Tibial nerve (tissue), 4 donors: ENCODE measurements at places on chromosomes 12 and 14.

DNA sequence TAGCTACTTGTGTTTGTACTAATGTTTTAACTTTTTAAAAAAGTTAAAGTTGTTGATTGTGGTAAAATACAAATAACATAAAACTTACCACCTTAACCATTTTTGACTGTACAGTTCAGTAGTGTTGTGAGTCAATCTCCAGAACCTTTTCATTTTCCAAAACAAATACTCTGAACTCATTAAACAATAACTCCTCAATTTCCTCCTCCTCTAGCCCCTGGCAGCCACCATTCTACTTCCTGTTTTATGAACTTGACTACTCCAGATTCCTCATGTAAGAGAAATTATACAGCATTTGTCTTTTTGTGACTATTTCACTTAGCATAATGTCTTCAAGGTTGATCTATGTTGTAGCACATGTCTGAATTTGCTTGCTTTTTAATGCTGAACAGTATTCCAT, 299.1 kb upstream of the AMIGO2 start:
- no peak for DNase-seq

DNA sequence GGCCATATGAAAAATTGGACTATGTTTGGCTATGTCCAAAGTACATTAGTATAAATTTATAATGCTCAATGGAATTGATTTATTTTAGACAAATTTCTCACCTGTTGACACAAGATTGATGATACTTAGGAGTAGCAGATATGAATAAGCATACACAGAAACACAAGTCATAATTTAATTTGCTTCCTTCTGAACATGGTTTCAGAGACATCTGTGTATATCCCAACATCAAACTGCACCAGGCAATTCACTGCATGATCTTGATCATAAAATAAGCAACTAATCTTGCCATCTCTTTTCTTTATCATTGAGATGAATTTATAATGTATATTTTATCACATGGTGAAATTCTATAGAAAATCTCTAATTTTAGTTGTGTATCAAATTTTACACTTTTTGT, 3.8 kb downstream of the CLECL1 start:
- DNase-seq, result no peak

DNA sequence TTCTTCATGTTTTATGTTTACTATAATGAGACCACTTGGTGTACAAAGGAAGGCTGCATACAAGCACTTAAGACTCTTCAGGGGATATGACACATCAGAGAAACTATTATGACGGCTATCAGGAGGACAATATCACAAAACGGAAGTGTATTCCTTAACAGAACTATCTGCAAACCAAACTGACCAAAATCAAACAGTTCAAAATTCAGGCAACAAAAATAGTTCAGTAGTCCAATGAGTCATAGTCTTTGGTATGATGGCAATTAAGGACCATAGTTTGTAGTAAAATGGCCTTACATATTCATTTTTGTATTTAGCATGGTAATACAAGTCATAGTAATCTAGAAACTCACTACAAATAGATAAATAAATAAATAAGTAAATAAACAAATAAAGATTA, 1638.7 kb upstream of the SEL1L start:
- no peak for DNase-seq

DNA sequence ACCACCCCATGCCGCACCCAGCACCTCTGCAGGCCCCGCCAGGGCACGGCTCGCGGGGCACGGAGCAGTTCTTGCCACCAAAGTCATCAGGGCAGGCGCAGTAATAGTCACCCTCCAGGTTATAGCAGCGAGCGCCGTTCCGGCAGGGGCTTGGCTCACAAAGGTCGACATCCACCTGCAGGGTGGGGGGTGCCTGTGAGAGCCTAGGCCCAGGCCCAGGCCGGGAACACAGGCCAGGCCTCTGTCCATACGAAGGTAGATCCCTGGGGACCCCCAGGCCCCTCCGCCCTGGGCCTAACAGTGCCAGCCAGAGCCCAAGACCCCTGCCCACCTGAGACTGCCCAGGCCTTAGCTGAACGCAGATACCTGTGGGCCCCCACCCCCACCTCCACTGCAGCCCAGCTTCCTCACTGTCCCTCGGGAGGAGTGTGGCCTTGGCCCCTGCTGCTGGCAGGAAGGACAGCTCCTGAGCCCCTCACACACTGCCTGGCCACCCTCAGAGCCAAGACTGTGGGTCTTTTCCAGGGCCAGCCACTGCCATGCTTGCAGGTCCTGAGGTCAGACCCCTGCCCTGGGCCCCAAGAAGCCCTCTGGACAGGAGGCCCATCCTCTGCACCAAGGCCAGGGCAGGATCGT, 19.3 kb downstream of the JAG2 start:
- DNase-seq, result no peak

GRCh38 chr14:28661171-28661772, 105.3 kb upstream of the FOXG1 start:
- DNase-seq, result no peak

DNA sequence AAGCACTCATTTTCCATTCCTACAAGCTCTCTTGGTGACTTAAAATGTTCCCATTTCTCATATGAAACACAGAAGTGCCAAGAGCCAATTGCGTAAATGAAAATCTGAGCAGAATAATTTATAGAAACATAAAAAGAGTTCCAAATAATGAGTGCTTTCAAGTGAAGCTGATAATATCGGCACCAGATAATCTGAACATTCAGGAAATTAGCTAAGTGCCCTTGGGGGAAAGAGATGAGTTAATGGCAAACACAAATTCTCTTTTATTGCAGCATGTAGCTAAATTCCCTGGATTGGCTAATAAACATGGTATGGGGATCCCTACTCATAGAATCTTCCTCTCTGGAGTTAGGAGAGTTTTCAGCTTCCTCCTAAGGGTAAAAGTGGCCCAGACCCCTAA, 46.7 kb downstream of the DAD1 start:
- no peak for DNase-seq

DNA sequence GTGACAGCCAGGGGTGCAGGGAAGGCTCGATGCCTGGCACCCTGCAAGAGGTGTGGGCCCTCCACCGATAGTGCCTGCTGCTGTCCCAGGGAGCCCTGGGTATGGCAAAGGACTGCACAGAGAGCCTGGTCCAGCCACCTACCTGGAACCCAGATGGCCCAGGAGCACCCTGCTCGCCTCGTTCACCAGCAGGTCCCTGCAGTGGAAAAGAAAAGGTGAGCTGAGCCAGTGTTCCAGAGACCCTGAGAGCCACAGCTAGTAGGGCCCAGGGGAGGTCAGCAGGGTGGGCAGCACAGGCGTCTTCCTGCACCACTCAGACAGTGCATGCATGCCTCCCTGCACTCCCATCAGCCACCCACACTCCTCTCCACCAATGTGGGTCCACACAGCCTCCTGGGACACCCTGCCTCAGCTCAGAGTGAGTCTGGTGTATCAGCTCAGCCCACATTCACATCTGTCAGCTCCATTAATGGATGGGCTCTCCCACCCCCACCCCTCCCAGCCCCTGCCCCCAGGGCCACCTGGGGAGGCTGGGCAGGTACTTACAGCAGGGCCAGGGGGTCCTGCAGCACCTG, 20.2 kb downstream of the TMEM106C start:
- no peak for DNase-seq

GRCh38 chr12:98416845-98417244, 98.5 kb upstream of the TMPO start:
- DNase-seq, result no peak

DNA sequence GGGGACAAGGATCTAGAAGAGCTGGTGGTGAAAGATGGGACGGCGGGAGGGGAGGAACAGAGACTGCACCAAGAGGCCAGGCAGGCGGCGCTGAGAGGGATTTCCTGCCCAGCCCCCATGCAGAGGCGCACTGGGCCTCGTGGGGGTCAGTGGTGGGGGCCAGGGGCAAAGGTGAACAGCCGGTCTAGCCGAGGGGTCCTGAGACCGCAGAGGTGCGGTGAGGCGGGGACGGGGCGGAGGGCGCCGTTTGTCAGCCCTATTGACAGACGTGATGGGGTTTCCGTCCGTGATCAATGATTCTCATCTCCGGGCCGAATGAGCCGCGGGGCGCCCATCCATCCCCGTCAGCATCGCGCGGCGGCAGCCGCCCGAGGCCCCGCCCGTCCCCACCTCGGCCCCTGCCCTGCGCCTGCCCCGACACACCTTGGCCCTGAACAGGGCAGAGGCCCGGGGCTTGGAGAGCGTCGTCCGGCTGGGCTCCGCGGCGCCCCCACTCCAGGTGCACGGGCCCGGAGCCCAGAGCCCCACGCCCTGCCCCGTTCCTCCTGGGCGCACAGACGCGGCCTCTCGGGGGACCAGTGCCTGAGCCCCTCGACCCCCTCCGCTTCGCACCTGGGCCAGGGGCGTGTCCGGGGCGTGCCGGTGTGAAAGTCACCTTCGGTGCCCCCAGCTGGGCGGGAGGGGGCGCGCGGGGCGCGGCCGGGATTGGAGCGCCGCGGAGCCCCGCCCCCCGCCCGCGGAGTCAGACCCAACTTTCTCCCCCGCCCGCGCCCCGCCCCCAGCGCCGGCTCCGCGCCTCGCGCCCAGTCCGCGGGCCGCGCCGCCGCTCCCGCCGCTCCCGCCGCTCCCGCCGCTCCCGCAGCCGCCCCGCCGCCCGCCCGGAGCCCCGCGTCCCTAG, at the start of gene NXPH4:
Gene NXPH4, plus strand, starts transcription at position 781 of the 898 bp plus-strand sequence. CDS start 176 bp downstream, outside the sequence.
- DNase-seq, result no peak

- DNase-seq, result no peak
Observed at GRCh38 chr14:52086711-52087110, 17.9 kb upstream of the NID2 start.

- DNase-seq, result no peak
Observed at GRCh38 chr12:62774794-62775193, 160.2 kb downstream of the PPM1H start.

DNA sequence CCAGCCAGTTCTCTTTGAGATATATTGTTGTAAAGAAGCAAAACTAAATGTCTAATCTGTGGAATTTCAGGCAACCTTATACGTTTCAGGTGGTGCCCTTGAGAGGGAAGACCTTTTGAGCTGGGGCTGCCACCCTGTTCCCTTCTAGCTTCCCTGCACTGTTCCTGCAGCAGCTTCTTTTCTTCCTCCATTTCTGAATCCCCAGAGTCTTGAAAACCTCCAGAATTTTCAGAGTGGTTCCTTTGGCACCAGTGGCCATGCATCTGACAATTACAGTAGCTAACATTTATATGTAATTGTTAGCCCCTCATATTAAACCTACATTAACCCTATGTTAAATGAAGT, 271.3 kb downstream of the ZFP36L1 start:
- DNase-seq, result no peak

GRCh38 chr14:77369285-77369684, 7.6 kb downstream of the TMED8 start:
- DNase-seq, result no peak

DNA sequence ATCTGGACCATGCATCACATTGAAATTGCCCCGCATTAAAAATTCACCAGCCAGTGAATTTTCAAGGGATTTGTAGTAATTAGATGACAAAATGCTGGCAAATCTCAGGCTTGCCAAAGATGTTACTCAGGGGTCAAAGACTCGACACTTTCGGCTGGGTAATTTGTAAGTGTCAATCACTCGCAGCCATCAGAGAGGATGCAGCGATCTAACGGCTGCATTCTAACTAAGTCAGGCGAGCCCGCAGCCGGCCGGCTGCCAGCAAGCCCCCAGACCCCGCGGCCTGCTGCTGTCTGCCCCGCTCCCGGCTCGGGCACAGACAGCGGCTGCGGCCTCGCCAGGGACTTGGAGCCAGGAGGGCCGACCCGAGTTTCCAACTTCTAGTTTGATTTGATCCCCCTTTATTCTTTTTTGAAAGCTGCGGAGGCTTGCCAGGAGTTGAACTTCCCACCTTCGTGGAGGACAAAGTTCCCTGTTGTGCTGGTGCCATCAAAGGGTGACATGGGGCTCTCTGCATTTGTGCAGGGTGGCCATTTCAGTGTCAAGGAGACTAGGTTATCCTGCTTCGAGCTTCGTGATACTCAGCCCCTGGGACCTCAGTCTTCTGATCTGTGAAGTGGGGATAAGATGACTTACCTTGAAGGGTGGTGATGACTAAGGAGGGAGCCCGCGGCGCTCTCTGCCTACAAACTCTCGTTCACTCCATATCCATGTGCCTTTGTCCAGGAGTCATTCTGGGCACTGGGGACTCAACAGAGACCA, 169.9 kb downstream of the RBM19 start:
- no peak for DNase-seq

GRCh38 chr14:104126753-104127152, 11.6 kb upstream of the KIF26A start:
- no peak for DNase-seq

GRCh38 chr14:78455896-78456435, 285.8 kb downstream of the NRXN3 start:
- no peak for DNase-seq

GRCh38 chr14:105161309-105161708, 7.3 kb downstream of the JAG2 start:
- DNase-seq, result no peak

DNA sequence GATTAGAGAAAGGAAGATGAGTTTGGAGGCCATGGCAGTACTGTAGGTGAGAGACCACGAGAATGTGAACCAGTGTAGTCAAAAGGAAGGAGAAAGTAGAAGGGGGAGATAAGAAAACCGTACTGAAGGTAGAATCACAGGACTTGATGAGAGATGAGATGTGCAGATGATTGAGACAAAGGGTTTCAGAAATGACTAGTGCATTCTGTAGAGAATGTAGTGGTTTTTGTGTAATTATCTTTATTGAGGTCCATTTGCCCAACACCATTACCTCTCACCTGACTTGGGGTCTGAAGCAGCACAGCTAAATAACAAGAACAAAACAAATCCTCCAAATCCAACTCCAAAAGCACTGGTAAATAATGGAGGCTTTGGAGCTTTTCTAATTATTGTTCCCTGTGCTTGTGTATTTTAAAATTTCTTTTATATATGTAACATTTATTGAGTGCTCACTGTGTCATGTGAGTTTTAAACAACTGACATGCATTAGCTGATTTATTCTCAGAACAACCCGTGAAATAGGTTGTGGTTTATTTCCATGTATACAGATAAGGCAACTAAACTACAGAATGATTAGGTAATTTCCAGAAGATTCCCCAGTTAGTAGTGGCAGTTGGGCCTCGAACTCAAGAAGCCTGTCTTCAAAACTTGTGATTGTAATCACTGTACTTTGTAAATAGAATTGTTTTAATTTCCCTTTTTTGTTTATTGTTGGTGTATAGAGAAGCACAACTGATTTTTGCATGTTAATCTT, 390.0 kb downstream of the AEBP2 start:
- DNase-seq, result no peak

GRCh38 chr12:19151298-19151697, 21.8 kb downstream of the PLEKHA5 start:
- no peak for DNase-seq

- no peak for DNase-seq
Observed at GRCh38 chr12:58965568-58965967, 45.3 kb upstream of the LRIG3 start.
